ENCODE measurements at places on chromosomes 7 and 10. TPM values are rescaled to one million over a fixed set of nuclear protein-coding genes. Genes with fewer than 3 reads are reported as not detected.
A peak's percentile ranks its signal among the peaks of the same experiment; 100 is the strongest.

DNA sequence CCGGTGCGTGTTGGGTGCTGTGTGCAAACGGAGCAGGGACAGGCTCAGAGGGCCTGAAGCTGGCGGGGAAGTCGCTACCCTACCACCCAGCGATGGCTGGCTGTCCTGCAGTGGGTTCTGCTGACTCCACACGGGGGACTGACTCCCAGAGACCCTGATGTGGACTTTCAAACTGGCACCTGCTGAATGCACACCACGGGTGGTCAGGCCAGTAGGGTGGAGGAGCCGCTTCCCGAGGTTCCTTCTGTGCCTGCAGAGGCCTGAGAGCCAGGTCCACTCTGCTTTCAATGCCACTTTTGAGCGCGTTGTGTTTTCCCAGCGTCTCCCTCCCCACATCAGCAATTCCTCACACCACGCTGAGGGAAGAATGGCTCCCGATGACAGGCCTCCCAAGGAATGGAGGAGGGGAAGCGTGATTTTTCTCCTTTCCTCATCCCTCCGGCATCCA, 135.3 kb downstream of the ADARB2 start:
- no peak overlapping the region for H3K27ac ChIP-seq
- no peak for DNase-seq
- no peak overlapping the region for H3K4me3 ChIP-seq
- H3K27me3 ChIP-seq: no peaks in the 10 kb centered on the region

- no peaks in the 10 kb centered on the region for H3K36me3 ChIP-seq
- no peak for DNase-seq
- H3K4me1 ChIP-seq: no peaks in the 10 kb centered on the region
- no peaks in the 10 kb centered on the region for H3K27me3 ChIP-seq
These were observed 164.5 kb upstream of the LRGUK start for GRCh38 chr7:133962646-133963045.

DNA sequence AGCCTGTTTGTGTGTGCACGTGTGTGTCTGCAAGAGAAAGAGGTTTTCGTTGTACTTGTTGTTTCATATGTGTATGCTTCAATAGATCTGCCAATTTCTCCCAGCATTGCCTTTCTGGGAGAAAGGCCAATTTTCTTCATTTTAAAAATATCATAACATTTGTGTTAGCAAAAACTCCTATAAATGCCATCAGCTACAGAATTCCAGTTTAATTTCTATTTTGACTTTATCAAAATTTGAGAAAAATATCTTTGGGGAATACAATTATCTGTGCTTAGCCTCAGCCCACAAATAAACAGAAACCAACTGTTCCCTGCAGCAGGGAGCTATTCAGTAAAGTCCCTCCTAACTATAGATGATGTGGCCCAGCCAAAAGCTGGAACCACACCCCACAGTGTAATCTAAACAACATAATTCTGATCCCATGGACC, 68.3 kb upstream of the MGMT start:
- no peaks in the 10 kb centered on the region for H3K4me1 ChIP-seq
- H3K4me3 ChIP-seq: no peak overlapping the region
- no peaks in the 10 kb centered on the region for H3K27me3 ChIP-seq

GRCh38 chr10:124566222-124566888, 104.7 kb downstream of the LHPP start:
- no peaks in the 10 kb centered on the region for H3K27me3 ChIP-seq
- no peak for DNase-seq
- peaks cover 7% of the 10 kb centered on the region for H3K4me1 ChIP-seq
- no peak overlapping the region for H3K27ac ChIP-seq

GRCh38 chr7:4800926-4801838, 25.8 kb downstream of the AP5Z1 start:
- H3K4me1 ChIP-seq: no peaks in the 10 kb centered on the region
- H3K36me3 ChIP-seq: no peaks in the 10 kb centered on the region
- H3K4me3 ChIP-seq: no peak overlapping the region
- no peaks in the 10 kb centered on the region for H3K27me3 ChIP-seq
- no peak for DNase-seq

- peaks cover 5% of the 10 kb centered on the region for H3K4me1 ChIP-seq
- no peak overlapping the region for H3K27ac ChIP-seq
- peak; percentile 90 for DNase-seq
- H3K4me3 ChIP-seq: no peak overlapping the region
These were observed 21.7 kb downstream of the AMZ1 start for GRCh38 chr7:2709553-2710285.

DNA sequence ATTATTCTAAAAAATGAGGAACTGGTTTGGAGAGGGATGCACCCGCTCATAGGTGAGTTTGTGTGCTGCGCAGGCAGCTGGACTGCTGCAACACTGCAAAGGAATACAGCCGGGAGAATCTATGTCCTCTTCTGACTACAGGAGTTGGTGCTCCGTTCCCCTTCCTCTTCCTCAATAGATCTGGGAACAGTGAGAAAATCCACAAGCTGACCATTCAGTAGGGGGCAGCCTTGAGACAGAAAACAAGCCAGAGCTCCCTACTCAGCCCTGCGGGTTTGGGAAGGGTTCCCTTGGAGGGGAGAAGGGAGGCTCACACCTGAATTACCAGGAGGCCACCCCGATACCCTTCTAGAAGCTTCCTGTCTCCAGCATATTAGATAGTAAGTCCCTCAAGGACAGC, 87.3 kb upstream of the FOXI2 start:
- H3K27me3 ChIP-seq: no peaks in the 10 kb centered on the region
- H3K4me1 ChIP-seq: no peaks in the 10 kb centered on the region
- H3K27ac ChIP-seq: no peak overlapping the region
- H3K4me3 ChIP-seq: no peak overlapping the region
- peak; percentile 74 for DNase-seq

DNA sequence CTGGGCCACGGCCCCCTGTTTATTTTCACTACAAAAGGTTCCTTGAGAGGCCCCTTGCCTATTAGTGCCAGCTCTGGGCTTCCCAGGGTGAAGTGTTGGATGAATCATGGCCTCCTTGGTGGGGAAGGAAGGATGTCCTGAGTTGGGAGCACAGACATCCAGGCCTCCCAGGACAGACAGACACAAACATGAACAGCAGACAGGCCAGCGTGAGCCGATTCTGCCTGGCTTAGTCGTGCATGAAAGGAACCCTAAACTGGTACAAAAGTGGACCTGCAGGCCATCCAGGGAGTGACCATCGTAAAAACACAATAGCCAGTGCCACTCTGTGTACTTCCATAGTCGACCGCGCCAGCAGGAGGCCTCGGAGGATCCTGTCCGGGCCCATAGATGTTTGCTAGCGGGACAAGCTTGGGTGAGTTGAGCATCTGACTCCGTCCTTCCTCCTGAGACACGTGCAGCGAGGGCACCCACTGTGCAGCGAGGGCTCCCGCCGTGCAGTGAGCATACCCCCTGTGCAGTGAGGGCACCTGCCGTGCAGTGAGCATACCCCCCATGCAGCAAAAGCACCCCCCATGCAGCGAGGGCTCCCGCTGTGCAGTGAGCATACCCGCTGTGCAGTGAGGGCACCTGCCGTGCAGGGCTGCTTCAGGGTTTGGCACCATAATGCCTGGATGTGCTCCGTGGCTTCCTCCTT, 51.3 kb upstream of the PRKAR1B start:
- no peak overlapping the region for H3K4me3 ChIP-seq
- no peak overlapping the region for H3K27ac ChIP-seq
- H3K36me3 ChIP-seq: peaks cover 11% of the 10 kb centered on the region
- DNase-seq: no peak
- no peaks in the 10 kb centered on the region for H3K4me1 ChIP-seq

DNA sequence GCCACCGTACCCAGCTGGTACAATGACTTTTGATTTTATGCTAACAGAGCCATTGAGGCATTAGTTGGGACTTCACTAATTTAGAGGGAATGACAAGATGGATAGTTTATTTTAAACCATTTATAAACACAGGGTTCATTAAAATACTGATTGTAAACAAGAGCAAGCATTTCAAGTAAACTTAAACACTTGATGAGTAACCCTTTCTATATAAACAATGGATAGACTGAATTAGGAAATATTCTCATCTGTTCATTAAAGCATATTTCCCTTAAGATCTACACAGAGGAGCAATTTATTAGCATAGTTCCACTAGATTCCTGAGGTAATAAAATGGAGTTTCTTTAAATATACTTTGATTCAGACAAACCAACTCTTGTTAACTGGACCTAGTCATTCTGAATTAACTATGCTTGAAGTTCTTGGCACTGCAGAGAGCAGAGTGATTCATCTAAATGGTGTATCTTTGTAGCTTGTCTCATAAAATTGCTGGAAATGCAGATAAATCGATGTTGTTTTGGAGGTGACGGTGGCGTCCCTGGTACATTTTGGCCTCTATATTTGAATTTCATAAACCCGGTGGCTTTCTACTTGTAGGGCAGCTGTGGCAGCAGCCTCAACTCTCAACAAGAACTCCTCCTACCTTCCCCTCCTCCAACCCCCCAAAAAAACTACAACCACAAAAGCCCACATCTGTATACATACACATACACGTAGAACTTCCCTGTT, 15.4 kb upstream of the VDAC2 start:
- no peak for DNase-seq
- H3K4me3 ChIP-seq: no peak overlapping the region
- no peaks in the 10 kb centered on the region for H3K4me1 ChIP-seq
- no peak overlapping the region for H3K27ac ChIP-seq
- no peaks in the 10 kb centered on the region for H3K27me3 ChIP-seq
- no peaks in the 10 kb centered on the region for H3K36me3 ChIP-seq

DNA sequence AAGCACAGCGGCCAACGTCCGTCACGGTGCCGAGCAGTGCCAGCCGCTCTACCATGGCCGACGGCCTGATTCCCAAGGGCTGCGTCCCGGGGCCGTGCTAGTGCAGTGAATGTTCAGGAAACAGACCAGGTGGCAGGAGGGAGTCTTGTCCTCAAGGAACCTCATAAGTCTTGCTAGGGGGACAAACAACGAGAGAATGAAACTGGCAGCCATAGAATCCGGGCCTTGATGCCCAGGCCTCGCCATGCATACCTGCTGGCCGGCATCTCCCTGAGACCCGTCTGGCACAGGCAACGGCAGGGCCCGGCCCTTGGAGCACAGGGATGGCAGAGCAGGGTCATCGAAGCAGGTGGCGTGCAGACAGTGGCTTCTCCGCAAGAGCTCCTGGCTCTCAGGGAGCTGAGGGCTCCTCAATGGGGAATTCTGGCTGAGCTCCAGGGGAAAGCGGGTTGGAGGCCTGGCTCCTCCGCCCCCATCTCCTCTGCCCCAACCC, 58.8 kb downstream of the DIP2C start:
- H3K4me3 ChIP-seq: no peak overlapping the region
- peaks cover 1% of the 10 kb centered on the region for H3K4me1 ChIP-seq
- H3K27me3 ChIP-seq: no peaks in the 10 kb centered on the region
- no peaks in the 10 kb centered on the region for H3K36me3 ChIP-seq
- no peak overlapping the region for H3K27ac ChIP-seq

GRCh38 chr10:102831322-102832071, 5.7 kb downstream of the CYP17A1 start:
- H3K27ac ChIP-seq: no peak overlapping the region
- no peak overlapping the region for H3K4me3 ChIP-seq
- DNase-seq: no peak
- no peaks in the 10 kb centered on the region for H3K4me1 ChIP-seq

DNA sequence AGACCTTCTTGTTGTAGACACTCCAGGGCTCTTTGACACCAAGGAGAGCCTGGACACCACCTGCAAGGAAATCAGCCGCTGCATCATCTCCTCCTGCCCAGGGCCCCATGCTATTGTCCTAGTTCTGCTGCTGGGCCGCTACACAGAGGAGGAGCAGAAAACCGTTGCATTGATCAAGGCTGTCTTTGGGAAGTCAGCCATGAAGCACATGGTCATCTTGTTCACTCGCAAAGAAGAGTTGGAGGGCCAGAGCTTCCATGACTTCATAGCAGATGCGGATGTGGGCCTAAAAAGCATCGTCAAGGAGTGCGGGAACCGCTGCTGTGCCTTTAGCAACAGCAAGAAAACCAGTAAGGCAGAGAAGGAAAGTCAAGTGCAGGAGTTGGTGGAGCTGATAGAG, 5.5 kb downstream of the GIMAP7 start:
- H3K4me1 ChIP-seq: peaks cover 4% of the 10 kb centered on the region
- H3K27ac ChIP-seq: no peak overlapping the region
- no peaks in the 10 kb centered on the region for H3K27me3 ChIP-seq

DNA sequence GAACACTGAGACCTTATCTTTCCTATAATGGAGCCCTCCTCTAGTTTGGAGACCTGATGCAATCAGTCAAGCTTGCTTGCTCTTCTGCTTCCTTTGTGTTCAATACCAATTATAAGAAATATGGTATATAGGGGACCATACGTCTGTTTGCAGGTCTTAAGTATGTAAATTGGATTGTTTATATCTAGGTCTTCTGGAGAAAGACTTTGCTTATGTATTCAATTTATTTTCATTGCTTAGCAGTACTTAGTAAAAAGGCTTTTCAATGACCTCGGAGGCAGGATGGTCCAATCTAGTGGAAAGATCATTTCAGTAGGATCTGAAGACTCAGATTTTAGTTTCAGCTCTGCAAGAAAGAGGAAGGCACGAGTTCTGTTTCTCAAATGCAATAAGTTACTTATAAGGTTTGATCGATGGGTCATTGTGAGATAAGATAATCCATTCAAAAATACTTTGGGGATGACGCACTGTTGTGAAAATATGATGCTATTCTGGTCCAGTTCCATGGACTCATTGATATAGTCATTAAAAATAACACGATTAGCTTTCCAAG, 571.6 kb downstream of the SH2D4B start:
- DNase-seq: no peak
- H3K4me1 ChIP-seq: no peaks in the 10 kb centered on the region
- no peak overlapping the region for H3K27ac ChIP-seq
- H3K27me3 ChIP-seq: no peaks in the 10 kb centered on the region
- no peaks in the 10 kb centered on the region for H3K36me3 ChIP-seq
- H3K4me3 ChIP-seq: no peak overlapping the region

DNA sequence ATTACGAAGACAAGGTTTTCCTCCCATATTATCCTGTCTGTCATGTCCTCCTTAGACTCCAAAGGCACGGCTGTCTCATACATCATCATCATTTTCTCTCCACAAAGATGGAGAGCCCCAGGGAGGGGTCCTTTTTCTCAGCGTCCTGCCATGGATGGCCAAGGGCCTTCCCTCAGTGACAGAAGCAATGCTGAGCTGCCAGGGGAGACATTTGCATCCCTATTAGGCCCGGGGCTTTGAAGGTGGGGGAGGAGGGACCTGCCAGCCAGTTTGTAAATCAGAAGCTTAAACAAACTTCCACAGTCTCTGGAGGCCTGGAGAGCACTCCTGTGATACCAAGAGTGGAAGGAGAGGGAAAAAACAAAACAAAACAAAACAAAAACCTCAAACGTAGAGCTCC, 112.4 kb upstream of the ADO start:
- peaks cover 5% of the 10 kb centered on the region for H3K4me1 ChIP-seq
- no peaks in the 10 kb centered on the region for H3K36me3 ChIP-seq
- H3K4me3 ChIP-seq: no peak overlapping the region
- no peaks in the 10 kb centered on the region for H3K27me3 ChIP-seq

The FKBP6 gene
- total RNA-seq: 0.19 TPM

The ZNF212 gene
- 19.3 TPM for total RNA-seq

The FAM237B gene
- total RNA-seq: not detected

The MNX1 gene
- 0.39 TPM for total RNA-seq

The INSYN2A gene
- 0.19 TPM for total RNA-seq

The EBF3 gene
- total RNA-seq: 0.26 TPM

The CPVL gene
- total RNA-seq: 40.0 TPM

Data from H1 (cell line).